ENCODE measurements at places on chromosomes 16 and 17.

- DNase-seq, result no peak
These were observed 199.3 kb upstream of the TBX2 start for GRCh38 chr17:61200339-61200715.

- no peak for DNase-seq
These were observed 50.6 kb upstream of the STH start for GRCh38 chr17:45948498-45948880.

- DNase-seq, result no peak
These were observed 2.9 kb downstream of the SLC16A3 start for GRCh38 chr17:82231562-82232321.

GRCh38 chr17:16477666-16478065 is 14.3 kb downstream of the LRRC75A start:
- DNase-seq, result no peak

- DNase-seq, result no peak
These were observed 7.3 kb upstream of the ALOX15 start for GRCh38 chr17:4648741-4649140.

DNA sequence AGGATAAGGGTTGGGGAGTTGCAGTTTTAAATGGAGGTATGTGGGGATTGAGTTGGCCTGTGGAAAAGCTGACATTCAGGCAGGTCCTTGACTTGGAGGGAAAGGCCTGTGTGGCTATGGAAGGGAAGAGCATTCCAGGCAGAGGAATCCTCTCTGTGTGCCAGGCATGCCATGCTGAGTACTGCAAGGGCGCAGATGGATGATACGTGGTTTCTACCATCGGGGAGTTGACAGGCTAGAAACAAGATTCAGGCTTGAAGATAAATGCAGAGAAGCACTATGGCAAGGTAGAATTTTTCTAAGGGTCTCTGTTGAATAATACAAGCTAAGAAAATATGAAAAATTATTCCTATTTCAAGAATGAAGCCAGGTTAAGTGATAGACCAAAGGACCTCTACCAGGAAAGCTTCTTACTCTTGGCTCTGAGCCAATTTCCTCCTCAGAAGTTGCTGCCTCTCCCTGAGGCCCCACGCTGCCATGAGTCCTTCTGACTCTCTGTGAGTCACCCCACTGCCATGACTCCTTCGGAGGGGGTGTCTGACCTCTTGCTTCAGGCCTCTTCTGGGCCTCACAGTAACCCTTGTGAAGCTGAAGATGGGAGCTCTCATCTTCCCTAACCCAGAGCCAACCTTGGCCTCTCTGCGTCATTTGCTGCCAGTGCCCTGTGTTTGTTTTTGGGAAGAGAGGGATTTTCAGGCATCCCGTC is 75.8 kb downstream of the WNT3 start:
- peak; percentile 3 for DNase-seq

DNA sequence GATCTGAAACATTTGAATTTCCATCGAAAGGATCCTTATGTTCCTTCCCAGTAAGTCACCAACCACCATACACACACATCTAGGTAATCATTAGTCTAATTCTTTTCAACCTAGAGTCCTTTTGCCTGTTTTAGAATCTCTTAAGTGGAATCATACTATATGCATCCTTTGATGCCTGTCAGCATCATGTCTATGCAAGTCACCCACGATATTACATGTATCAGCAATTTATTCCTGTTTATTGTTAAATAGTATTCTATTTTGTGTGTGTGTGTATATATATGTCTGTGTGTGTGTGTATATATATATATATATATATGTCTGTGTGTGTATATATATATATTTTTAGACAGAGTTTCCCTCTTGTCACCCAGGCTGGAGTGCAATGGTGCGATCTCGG is 78.9 kb upstream of the RPH3AL start:
- DNase-seq, result no peak

GRCh38 chr16:12411516-12411915 is 392.2 kb downstream of the CPPED1 start:
- DNase-seq, result no peak

DNA sequence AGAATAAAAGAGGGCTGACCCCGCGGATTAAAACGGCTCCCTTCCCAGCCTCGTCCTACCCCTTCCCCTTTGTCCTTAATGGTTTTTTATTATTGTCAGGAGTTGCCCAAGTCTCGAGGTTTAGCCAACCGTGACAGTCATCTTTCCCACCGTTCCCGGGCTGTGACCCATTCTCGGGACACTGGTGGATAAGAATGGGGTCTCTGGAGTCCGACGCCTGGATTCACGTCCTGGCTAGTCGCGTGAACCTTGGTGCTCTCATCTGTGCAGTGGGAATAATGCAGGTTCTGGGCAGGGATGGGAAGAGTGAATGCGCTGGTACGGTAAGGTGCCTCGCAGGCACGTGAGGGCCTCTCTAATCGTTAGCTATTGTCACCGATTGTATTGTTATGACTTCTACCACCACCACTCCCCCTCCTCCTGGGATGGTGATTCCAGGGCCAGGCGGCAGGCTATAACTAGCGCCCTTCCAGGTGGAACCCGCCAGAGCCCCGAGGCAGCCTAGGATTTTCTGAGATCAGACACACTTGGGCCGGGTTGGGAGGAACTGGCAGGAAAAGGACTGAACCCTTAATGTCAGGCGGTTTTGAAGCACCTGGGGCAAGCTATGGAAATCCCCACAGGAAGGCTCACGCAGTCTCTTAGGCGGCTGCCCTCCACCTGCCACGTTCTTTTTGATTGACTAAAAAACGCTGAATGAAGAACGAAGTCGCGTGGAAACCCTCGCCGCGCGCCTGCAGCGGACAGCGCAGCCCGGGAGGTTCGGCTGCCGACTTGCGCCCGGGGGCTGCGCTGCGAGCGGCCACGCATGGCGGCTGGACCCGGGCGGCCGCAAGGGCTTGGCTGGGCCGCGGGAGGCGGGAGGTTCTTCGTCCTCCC is 2.7 kb downstream of the HS3ST3B1 start:
- DNase-seq, result no peak

- DNase-seq, result no peak
These were observed at the start of gene FGF11 for GRCh38 chr17:7439462-7440112. TSS of gene FGF11 (plus strand) at chr17:7439512. CDS start at chr17:7439621, 109 bp downstream.

DNA sequence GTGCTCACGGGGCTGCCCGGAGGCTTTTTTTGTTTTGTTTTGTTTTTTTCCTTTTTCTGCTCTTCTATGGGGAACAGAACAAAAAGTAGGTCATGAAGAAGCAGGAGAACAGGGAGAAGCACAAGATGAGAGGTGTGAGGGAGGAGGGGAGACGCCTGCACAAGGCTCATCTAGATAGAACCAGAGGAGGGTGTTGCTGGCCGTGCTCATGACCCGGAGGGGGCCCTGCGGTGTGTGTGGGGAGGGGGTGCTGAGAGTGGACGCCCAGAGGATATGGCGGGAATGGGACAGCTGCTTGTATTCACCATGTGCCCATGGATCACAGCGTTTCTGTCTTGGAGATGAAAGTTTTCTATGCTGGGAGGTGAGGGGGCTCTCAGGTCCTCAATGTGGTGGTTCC is 183.7 kb downstream of the FOXL1 start:
- DNase-seq, result no peak

DNA sequence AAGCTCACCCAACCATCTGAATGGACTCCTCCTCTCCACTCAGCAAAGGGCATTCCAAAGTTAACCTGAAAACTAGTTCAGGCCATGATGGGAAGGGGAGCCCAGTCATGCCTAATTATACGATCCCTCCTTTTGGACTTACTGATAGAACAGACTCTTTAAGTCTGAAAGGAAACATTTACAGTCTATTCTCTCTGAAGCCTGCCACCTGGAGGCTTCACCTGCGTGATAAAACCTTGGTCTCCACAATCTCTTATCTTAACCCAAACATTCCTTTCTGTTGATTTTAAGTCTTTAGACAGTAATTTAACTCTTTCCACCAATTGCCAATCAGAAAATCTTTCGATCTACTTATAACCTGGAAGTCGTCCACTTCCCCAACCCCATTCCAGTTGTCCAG is 9.0 kb upstream of the MPP2 start:
- DNase-seq, result no peak

DNA sequence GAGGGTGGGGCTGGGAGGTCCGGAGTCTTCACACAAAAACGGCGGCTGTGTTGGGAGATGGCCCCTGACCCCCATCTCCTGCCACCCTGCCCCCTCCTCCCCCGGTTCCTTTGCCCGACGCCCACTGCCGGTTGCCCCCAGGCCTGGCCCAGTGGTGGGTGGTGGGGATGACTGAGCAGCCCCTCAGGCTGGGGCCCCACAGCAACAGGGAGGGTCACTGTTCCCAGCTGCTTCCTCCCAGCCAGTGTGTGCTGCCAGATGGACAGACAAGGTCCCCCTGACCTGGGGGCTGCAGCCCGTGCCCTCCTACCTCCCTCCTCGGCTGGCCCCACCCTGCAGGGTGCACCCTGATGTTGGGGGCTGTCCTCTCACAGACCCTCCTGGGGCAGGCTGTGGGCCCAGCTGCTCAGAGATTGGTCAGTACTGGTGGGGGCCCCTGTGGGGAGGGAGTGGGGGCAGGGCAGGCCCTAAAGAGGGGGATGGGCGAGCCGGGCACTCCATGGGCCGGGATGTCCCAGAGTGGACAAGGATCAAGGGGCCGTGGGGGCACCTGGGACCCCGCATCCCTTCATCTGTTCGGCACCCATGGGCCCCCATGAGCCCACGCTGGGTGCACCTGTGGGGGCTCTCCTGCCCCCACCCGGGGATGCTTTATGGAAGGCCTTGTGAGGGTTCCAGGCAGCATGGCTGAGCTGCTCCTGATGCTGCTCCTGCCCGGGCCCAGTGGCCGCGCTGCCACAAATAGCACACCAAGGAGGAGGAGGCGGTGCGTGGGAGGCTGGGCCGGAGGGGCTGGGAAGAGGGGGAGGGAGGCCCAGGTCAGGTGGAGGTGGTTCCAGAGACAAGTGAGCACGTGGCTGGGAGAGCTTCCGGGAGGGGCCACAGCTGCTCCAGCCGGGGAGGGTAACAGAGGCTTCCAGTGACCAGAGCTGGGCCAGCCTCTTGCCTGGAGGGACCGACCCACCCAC is 5.1 kb downstream of the C1QTNF8 start:
- no peak for DNase-seq

DNA sequence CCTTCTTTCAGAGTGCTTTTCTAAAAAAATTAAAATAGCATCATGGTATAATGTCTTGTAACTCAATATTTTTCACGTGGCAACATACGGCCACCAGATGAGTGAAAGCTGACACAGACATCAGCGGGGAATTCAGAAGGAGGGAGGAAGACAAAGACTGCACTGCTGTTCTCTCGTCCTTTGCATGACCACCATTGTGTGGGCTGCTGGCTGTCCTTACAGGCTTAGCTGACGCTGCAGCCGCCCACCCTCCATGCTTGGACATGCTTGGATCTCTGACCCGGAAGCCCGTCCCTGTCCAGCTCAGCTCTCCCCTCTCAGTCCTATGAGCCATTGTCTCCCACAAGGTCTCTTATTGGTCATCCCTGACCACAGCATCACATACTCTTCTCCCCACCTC is 11.4 kb upstream of the MLYCD start:
- no peak for DNase-seq

DNA sequence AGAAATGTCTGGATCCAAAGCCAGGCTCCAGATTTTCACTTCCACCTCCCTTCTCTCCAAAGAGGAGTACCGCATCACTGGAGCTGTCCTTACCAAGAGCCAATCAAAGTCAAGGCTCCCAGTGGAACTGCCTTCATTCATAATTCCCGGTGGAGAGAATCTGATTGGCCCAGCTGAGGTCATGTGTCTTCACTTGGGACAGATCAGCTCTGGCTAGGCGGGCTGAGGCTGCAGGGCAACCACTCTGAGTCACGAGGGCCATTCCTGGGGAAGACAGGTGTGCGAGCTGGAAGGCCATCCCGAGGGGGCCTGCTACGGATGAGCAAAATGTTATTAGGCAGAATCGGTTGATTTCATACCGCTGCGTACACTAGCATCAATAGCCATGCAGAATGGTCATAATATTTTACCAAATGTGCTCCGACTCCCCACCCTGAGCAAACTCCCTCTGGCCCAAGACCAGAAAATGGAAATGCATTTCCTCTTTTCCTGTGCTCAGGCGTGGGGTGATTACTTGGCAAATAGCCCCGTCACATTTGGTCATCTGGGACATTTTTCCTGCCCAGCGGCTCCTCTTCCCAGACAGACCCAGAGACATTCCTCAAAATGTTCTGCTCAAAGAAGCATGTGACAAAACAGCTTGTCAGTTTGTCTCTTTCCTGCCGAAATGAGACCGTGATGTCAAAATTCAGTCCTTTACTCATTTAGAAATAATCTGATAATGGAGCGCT is 111.1 kb downstream of the AIPL1 start:
- no peak for DNase-seq

DNA sequence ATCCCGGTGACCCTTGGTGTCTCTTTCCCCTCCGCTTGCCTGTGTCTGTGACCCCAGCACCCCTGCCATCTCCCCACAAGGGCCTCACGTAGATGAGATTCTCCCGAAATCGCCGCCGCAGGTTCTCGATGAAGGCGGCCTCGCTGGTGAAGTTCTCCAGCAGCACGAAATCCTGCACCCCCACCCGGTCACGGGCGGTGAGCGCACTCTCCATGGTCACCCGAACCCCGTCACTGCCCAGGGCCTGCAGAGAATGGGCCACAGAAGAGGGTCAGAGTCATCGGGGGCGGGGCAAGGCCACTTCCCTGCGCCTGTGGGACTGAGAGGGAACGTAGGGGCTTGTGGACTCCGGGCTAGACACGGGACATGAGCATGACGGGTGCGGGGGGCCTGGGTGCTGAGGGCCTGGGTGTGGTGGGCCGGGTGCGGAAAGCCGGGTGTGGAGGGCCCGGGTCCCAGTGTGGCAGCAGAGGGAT is 8.4 kb downstream of the MYO1C start:
- DNase-seq, result no peak

- DNase-seq, result no peak
These were observed 8.5 kb downstream of the KRTAP9-7 start for GRCh38 chr17:41284043-41284442.

DNA sequence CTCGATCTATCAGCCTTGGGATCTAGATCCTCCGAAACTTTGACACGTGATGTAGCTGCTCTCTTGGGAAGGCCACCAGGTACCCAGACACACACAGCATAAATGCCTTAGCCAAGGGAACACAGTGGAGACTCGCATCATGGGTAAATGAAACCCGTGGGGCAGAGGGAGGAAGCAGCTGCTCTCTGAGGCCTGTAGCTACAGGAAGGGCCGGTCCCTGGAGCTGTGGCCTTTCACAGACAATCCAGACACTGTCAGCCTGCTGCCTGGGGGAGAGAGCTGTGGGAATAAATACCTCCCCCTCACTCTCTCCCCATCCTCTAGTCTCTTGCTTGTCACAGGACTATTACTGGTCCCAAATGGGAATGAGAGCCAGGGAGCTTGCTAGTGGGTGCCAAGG is 351.2 kb downstream of the UTP18 start:
- no peak for DNase-seq

- no peak for DNase-seq
These were observed 50.7 kb downstream of the TANGO6 start for GRCh38 chr16:68893710-68894705.

DNA sequence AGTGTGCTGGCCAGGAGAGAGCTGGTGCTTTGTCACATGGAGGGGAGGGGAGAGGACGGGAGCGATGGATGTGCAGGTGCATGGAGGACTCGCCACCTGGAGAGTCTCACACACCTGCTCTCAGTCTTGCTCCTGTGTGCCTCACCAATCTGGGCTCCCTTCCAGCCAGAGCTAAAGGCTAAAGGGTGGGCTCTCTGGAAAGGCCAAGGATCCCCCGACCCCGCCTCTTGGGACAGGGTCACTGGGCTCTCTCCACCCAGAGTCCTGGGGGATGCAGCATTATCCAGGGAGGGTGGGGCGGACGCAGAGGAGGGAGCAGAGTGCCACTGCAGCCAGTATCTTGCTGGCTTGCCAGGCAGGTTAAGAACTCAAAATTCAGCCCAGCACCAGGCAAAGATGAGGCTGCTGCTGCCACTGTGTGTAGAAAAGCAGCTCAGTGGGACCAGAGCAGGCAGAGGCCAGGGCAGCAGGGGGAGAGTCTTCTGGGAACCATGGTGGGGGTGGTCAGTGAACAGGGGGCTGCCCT is 5.4 kb upstream of the STAT5B start:
- DNase-seq, result no peak

All from GOT3 (cell line).